ENCODE measurements at places on chromosomes 11 and 22.
A peak's percentile ranks its signal among the peaks of the same experiment; 100 is the strongest.

DNA sequence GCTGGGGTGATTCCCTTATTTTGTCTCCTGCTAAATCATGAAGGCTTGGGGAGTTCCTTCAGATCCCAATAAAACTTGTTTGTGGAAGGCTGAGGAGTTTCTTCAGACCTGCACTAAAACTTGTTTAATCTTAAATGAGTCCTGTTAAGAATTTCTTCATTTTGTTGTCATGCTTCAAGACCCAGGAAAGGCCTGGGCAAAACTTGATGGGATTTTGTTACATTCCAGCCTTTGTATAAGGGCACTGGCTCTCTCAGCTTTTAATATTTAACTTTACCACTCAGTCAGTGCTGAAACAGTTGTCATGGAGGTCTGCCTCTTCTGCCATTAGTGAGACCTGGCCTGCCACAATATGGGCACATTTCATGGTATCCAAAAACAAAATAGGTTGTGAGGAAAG lies 699.0 kb downstream of the ETS1 start:
- DNase-seq, result no peak

DNA sequence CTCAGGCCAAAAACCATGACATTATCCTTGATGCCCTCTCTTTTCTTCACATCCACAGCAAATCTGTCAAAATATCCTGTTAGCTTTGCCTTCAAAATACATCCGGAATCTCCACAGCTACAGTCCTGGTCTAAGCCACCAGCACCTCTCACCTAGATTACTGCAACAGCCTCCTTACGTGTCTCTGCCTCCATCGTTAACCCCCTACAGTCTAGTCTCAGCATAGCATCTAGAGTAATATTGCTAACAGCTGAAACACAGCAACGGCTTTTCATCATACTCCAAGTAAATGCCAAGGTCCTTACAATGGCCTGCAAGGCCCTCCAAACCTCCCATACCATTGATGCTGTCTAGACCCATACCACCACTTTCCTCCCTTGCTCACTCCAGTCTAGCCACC lies 4.4 kb downstream of the TSG101 start:
- peak; percentile 4 for DNase-seq

DNA sequence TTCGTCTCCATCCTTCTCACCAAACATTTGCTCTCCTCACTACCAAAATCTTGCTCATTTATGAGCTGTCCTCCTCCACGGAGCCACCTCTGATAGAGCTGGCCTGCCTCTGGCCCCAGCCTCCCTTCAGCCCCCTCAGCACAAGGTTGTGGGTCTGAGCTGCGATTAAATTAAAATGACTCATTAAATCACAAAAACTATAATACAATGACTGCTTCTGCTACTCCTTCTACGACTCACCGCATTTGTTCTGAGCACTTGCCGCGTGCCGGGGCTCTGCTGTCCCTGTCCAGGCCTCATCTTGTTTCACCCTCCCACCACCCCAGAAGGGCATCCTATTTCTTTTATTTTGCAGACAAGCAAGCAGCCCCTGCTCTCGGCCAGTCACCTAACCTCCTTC lies 49.2 kb upstream of the TIMP3 start:
- no peak for DNase-seq

DNA sequence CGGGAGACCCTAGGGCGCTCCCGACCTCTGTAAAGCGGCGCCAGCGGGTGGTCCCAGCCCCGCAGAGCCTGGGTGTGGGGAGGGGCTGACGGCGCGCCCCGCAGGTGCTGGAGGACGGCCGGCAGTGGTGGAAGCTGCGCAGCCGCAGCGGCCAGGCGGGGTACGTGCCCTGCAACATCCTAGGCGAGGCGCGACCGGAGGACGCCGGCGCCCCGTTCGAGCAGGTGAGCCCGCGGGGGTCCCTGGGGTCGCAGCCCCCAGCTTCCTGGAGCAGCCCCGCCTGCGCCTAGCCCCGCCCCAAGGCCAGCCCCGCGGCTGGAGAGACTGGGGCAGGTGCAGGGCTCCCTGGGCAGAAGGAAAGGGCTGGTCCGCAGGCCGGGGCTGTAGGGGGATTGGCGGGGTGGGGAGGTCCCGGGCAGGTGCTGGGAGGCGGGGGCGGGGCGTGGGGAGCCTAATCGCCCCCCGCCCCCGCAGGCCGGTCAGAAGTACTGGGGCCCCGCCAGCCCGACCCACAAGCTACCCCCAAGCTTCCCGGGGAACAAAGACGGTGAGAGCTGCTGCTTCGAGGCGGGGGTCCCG lies 19.7 kb downstream of the EPS8L2 start:
- DNase-seq, result no peak

DNA sequence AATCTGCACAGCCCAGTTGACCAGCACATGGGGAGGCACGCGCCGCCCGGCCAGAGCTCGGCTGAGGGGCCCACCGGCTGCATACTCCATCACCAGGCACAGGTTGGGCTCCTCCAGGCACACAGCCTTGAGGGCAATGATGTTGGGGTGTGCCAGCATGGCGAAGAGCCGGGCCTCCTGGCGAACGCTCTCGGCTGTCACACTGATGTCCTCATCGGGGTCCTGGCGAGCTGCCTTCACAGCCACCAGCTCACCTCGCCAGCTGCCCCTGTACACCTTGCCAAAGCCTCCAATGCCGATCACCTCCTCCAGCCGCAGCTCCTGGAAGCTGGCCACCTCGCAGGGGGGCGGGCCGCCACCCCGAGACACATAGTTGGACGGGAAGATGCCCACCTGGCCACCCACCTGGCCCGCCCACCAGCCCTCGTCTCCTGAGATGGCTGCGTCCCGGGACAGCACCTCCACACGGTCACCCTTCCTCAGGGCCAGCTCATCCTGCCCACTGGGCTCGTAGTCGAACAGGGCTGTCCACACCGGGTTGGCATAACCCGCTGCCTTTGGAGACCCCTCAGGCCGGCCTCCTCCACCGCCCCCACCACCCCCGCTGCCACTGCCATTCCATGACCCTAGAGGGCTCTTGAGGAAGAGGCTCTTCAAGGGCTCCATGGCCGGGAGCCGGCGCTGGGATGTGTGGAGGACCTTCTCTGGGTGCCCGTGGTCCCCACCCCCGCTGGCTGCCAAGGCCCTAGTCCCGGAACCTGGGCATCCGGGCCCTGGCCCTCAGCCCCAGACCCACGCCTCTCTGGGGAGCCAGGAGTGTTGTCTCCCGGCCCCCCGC lies 711 bp downstream of the MAP3K11 start:
- peak; percentile 61 for DNase-seq

- DNase-seq, result no peak
Measured at GRCh38 chr11:93842461-93842860, 8.0 kb downstream of the VSTM5 start.

DNA sequence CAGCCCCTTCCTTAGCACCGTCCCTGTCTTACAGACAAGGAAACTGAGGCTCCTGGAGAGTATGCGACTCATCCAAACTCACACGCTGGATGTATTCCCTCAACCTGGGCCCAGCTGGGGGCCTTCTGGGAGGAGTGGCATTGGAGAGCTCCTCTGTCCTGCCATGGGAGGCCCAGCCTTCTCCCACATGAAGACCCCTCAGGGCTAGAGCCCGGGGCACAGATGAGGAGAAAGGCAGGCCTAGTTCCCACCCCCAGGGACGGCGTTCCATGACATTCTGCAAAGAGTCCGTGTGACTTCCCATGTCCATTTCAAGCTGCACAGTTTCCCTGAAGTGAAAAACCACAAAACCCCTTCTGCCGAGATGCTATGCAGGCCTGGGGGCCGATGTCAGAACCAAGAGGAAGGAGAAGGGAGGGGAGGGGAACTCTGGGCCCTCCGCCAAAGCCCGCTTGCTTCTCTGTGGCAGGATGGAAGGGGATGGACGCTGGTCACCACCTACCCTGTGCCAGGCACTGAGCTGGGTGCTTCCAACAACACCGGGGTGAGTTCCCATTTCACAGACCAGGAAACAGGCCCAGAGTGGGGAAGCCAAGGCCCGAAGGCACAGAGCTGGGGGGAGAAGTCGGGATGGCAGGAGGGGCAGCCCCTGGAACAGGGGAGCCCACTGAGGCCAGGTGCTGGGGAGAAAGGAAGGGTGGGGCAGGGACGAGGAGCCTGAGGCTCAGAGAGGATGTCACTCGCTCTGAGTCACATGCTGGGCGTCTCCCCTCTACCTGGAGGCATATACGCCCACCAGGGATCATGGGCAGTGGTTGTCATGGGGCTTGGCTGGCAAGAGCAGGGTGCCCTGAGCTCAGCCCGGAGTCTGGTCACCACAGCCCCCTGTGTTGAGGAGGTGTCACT lies 15.7 kb downstream of the RAC2 start:
- peak; percentile 78 for DNase-seq

- peak; percentile 96 for DNase-seq
Measured at GRCh38 chr11:125070699-125071254, 7.7 kb downstream of the SLC37A2 start.

- peak; percentile 37 for DNase-seq
Measured at GRCh38 chr22:26169315-26170111, at the start of gene SEZ6L. Gene SEZ6L, plus strand, starts transcription at chr22:26169462. Its CDS starts 208 bp downstream, at chr22:26169670.

- no peak for DNase-seq
Measured at GRCh38 chr22:40638261-40638660, 1.7 kb upstream of the MRTFA start.

- peak; percentile 32 for DNase-seq
Measured at GRCh38 chr11:20156876-20157613, 3.2 kb downstream of the DBX1 start.

GRCh38 chr11:46682773-46683752 lies 17.4 kb downstream of the ARHGAP1 start:
- DNase-seq, result no peak

- no peak for DNase-seq
Measured at GRCh38 chr22:42515896-42516295, 3.7 kb downstream of the RRP7A start.

- DNase-seq, result no peak
Measured at GRCh38 chr11:57370251-57370650, 10.7 kb downstream of the PRG3 start.

GRCh38 chr22:49188091-49188490 lies 639.6 kb downstream of the BRD1 start:
- no peak for DNase-seq

DNA sequence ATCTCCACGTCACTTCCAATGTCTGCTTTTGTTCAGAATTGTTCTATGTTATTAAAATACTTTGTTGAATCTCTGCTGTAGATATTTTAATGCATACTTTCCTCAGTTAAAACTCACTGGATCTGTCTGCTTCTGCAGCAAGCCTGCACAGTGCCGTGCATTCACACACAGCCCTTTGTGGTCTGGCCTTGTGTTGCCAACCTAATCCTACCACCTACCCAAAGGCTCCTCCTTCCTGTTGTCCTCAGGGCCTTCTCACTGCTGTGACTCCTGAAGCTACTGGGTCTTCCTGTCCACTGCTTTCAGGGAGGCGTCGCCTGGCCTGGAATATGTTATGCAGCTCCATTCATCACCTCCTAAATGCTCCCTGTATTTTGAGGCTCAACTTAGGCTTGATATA lies 67.0 kb downstream of the PPP6R3 start:
- DNase-seq, result no peak

DNA sequence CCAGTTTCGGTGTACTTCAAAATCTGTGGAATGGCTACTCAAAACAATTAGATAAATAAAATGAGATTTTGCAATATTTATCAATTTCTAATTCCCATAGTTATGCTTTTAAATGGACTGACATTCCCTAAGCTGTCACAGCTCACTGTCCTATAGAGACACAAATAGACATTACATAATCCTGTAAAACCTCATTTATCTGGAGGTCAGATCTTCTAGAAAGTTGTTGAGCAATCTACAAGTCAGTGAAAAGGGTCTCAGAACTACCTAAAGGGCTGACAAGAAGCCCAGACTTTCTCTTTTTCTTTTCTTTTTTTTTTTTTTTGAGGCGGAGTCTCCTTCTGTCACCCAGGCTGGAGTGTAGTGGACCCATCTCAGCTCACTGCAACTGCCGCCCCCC lies 12.0 kb downstream of the ALG8 start:
- no peak for DNase-seq

DNA sequence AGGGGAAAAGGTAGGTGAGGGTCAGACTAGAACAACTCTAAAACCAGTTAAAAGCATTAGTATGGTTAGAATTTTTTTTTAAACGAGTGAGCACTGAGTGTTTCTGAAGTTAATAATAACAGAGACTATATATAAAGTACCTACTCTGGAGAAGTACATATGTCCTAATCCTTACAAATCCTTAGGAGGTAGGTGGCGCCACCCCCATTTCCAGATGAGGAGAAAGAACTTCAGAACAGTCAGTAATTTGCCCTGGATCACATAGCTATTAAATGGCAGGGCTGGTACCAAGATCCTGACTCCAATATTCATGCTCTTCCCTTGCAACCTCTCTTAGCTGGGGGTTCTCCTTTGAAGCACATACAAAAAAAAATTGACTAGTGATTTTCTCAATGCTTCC lies 80.5 kb downstream of the CLPB start:
- DNase-seq, result peak; percentile 34

DNA sequence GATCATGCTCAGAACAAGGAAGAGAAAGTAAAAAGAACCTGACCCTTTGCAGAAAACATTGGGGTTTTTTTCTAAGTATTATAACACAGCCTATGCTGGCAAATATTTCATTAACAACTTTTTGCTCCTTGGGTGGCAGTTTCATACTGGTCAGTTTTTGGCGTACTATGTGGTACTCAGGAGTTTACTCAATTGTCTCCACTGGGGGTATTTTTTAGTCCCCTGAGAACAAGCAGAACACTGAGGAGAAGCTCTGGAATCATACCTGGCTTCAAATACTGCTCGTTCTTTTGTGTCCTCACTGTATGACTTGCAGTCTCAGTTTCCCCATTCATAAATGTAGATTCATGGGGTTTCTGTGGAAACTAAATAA lies 90.4 kb downstream of the SERGEF start:
- no peak for DNase-seq

GRCh38 chr11:83914995-83915394 lies 628.8 kb upstream of the CCDC90B start:
- no peak for DNase-seq

- DNase-seq, result no peak
Measured at GRCh38 chr11:5841797-5842196, at the start of gene OR52E6. Gene OR52E6, minus strand, starts transcription at chr11:5841897. Its CDS starts 0 bp downstream, at chr11:5841897.

GRCh38 chr22:29697853-29698598 lies 21.8 kb upstream of the CABP7 start:
- no peak for DNase-seq

- no peak for DNase-seq
Measured at GRCh38 chr11:117852309-117852708, 24.1 kb downstream of the FXYD6 start.

- peak; percentile 76 for DNase-seq
Measured at GRCh38 chr11:66081505-66081904, 11.4 kb downstream of the PACS1 start.

GRCh38 chr11:132126973-132127899 lies 756.8 kb downstream of the NTM start:
- peak; percentile 32 for DNase-seq

DNA sequence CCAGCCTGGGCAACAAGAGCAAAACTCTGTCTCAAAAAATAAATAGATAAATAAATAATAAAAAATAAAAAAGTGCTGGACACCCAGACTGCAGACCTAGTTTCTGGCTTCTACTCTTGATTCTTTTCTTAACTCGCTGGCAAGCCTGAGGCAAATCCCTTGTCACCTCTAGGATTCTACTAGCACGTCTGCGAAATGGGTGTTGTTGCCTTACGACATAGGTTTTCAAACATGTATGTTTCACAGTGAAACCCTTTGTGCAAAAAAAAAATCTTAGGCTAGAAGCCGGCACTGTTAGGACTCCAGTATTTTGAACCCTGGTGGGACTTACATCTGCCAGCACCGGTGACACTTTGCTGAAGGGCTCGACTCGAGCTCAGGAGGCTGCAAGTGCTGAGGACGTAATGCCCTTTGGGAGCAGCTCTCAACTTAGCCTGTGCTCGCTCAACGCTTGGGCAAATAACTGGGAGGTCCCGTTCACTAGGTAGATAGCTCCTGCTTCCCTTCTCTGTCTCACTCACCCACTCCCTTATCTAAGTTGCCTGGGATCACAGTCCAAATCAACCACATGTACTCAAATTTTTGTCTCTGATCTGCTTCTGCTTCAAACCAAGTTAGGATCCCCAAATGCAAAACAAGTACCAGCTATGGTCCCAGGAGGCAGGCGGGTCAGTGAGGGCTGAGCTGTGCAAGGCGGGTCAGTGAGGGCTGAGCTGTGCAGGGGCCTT lies 34.7 kb upstream of the MYH9 start:
- DNase-seq, result no peak

Measured in suppressor macrophage (primary cell).